Renal cortical epithelial cell (primary cell): ENCODE measurements at places on chromosomes 1 and 21.

- no peak for DNase-seq
These were observed 3.6 kb upstream of the SLC16A4 start for GRCh38 chr1:110394493-110394820.

- no peak for DNase-seq
These were observed 44.0 kb downstream of the OPTC start for GRCh38 chr1:203537806-203538464.

- no peak for DNase-seq
These were observed 1.2 kb upstream of the PSMB2 start for GRCh38 chr1:35642471-35642955.

- no peak for DNase-seq
These were observed 15.1 kb downstream of the RNF223 start for GRCh38 chr1:1058921-1059493.

DNA sequence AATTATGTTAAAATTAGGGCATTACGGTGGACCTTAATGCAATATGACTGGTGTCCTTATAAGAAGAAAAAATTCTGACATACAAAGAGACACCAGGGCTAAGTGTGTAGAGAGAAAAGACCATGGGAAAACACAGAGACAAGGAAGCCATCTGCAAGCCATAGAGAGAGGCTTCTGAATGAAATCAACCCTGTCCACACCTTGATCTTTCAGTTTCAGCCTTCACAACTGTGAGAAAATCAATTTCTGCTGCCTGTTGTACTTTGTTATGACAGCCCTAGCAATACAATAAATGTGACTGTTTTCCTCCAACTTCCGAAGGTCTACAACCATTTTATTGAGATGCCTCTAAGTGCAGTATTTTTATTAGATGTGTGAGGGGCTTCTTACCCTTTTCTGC is 1407.2 kb downstream of the MRPL39 start:
- no peak for DNase-seq

GRCh38 chr1:243294723-243295121 is 38.9 kb downstream of the SDCCAG8 start:
- DNase-seq = peak; percentile 46
